ENCODE measurements at places on chromosomes 16 and 17.

DNA sequence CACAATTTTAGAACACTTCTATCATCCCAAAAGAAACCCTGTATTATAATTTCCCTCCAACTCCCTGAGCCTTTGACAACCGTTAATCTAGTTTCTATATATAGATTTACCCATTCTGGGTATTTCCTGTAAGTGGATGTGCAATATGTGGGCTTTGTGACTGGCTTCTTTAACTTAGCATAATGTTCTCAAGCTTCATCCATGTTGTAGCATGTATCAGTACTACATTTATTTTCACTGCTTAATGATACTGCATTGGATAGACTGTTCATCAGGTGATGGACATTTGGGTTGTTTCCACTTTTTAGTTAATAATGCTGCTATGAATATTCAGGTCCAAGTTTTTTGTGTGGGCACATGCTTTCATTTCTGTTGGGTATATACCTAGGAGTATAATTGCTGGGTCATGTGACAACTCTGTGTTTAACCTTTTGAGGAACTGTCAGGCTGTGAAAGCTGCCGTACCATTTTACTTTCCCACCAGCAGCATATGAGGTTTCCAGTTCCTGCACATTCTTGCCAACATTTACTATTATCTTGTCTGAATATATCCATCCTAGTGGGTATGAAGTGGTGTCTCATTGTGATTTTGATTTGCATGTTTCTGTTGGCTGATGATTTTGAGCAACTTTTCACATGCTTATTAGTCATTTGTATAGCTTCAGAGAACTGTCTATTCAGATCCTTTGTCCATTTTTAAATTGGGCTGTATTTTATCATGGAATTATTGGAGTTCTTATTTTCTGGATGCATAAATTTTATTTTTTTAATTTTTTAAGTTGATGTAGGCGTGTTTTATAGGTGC is 16.4 kb downstream of the REXO5 start:
- no peak for DNase-seq

- no peak for DNase-seq
These were observed 54.4 kb downstream of the TAOK1 start for GRCh38 chr17:29444589-29444988.

DNA sequence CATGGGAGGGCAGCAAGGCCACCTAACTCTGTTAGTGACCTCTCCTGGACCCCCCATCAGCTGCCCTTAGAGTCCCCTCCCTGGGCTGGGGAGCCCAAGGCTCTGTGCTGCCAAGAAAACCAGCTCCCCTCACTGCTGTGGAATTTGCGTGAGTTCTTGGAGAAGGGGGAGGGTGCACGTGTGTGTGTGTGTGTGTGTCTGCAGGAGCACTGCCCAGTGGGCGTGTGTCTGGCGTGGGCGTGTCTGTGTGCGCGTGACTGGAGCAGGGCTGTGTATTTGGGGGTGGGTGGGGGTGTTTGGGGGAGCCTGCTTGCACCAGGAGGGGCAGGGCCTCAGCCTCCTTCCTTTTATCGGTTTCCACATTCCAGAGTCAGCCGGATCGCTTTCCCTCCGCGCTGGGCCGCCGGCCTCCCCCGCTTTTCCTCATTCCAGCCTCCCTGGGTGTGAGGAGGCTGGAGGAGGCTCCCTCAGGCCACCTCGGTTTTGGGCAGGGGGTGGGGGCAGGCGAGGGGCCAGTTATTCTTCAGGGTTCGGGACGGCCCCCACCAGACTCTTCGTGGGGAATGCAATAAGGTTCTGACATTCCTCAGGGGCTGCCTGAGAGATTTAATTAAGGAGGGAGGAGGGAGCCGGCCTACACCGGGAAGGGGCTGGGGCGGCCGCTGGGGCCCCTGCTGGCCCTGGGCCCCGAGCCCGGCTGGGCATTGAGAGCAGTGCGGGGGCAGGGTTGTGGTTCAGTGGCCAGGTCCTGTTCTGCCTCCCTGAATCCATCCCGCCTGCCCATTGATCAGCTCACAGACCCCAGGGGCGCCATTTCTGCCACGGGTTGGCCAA is 2.5 kb downstream of the VASN start:
- DNase-seq: no peak

DNA sequence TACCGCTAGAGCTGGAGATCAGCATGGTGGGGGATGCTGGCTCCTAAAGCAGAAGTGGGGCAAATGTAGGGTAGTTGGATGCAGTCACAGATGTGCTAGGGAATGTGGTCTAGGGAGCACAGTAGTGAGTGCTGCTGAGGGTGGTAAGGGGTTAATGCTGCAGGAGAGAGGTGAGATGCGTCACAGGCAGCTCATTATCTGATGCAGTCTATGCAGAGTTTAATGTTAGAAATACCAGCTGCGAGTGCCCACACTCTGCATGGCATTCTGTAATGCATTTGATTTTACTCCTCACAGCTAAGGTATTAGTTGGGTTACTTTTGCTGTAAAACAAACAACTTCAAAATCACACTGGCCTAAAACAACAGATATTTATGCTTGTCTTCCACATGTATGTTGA is 491.3 kb upstream of the HSBP1 start:
- DNase-seq: no peak

DNA sequence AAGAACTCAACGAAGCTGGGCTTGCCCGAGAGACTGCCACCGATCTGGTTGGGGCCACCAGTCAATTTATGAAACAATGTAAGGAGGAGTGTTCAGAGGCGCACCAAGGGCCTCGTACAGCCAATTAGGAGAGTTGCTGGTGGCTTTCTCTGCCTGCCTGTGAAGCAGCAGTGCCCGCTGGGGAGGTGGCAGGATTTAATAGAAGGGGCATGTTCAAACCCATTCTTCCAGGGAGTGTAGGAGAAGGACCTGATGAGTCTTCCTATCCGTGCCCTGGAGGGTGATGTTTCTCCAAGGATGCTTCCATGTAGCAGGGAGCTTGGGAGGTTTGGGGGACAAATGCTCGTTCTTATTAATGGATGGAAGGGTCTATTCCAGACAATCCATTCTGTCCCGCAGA is 178.4 kb downstream of the CCDC182 start:
- no peak for DNase-seq

- DNase-seq: no peak
These were observed 5.5 kb downstream of the SSTR2 start for GRCh38 chr17:73170324-73170723.

- peak; percentile 65 for DNase-seq
These were observed 8.8 kb downstream of the ZG16B start for GRCh38 chr16:2838928-2839327.

- no peak for DNase-seq
These were observed 41.9 kb upstream of the CHMP6 start for GRCh38 chr17:80949451-80950421.

DNA sequence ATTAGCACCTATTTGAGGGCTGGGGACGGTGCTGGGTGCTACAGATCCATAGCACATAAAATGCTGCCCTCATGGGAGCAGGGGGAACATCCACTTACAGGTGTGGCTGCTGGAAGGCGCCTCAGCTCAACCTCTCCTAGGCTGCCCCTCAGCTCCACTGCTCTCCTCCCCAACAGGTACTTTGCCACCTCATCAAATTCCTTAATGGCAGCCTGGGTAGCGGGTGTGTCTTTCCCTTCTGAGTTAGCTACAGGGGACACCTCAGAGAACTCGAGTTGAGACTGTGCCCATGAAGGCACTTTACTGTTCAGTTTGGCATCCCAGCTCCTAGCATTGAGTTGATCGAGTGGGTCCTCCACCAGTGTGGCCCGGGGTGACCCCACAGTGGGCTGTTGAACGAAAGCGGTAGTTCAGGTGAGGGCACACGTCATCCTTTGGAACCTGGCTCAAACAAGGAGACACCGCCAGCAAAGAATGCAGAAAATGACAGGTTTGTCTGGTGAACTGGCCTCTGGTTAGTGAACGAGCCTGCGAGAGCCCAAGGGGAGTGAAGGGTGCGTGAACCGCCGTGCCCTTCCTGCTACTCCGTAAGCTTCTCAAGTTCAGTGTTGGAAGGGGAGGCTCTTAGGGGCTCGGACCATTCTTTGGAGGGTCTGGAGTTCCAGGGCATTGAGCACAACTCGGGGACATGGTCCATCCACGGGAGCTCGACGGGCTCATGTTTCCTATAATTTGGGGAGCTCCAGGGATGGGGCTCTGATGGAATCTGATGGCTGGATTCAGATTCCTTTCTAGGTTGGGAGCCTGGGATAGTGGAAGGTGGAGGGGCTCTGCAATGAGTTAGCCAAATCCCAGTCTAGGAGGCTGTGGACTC is 3.5 kb upstream of the CMIP start:
- no peak for DNase-seq

DNA sequence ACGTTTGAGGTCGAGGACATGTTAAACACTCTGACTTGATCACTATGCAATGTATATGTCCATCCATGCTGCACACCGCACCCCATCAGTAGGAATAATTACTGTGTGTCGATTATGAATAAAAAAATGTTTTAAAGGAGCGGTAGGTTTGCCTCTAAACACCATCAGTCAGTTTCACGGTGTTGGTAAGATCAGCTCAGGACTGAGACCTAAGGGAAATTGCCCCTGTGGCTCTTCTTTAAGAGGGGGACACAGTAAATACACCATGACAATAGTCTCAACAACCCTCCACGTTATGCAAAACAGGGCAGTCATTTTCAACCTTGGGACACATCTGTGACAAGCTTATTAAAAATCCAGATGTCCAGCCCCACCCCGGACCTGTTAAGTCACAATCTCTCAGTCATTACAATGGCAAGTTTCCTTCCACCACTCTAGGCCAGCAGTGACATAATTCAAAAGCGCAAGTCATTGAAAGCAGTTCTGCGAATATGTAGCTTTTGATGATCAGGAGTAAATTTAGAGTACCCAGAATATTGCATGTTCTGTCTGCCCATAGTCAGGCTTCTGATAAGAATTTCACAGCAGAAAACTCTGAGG is 1.2 kb downstream of the ATMIN start:
- DNase-seq: no peak

DNA sequence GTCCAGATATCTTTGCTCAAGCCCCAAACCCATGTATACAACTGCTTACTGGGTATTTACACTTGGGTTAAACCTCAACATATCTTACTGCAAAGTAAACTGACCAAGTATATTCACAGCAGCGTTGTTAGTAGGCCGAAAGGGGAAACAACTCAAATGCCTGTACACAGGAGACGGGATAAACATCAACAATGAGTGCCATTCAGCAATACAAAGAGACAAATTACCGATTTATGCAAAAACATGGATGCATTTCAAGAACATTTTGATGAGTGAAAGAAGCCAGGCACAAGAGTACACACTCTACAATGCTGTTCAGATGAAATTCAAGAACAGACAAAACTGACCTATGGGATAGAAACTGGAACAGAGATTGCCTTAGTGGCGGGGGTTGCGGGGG is 136.3 kb upstream of the CACNG3 start:
- DNase-seq: no peak

- no peak for DNase-seq
These were observed 19.7 kb upstream of the GUCY2D start for GRCh38 chr17:7982666-7983065.

DNA sequence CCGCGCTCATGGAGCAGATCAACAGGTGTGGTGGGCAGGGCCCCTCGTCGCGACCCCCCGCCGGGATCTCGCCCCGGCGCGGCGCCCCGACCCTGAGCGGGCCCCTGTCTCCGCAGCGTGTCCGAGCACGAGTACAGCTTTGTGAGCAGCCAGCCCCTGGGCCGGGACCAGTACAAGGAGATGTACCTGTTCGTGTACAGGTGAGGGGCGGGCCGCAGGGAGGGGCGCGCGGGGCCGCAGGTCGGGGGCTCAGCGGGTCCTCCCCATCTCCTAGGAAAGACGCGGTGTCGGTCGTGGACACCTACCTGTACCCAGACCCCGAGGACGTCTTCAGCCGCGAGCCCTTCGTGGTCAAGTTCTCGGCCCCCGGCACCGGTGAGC is 848 bp downstream of the DNASE1L2 start:
- DNase-seq: no peak

DNA sequence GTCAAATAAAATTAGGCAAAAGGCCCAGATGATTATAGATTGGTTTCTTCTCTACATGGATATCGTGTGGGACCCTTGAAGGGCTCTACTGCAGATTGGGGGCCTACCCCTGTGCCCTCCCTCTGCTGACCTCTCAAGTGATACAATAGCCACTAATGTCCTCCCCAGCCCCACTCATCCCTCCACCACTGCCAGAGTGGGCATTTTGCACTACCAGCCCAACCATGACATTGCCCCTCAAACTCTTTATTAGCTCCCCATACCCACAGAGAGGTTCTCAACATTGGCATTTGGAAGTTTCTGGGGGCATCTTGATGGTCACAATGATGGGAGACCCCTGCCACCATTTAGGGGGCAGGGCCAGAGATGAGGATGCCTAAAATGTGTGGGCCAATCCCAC is 41.8 kb downstream of the CCDC182 start:
- DNase-seq: no peak

DNA sequence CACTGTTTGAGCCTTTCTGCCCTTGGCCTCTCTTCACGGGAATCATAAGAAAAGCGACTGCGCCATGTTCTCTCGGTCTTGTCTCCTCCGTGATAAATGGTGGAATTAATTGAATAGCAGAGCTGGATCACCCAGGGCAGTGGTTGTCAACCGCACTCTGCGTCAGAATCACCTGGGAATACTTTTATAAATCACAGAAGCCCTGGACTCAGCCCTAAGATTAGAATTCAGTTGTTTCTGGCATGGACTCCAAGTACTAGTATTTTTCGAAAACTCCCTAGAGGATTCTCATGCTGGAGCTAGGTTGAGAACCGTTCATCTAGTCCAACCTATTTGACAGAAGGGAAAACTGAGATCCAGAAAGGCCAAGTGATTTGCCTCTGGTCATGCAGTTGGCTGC is 64.1 kb downstream of the SPACA3 start:
- no peak for DNase-seq

DNA sequence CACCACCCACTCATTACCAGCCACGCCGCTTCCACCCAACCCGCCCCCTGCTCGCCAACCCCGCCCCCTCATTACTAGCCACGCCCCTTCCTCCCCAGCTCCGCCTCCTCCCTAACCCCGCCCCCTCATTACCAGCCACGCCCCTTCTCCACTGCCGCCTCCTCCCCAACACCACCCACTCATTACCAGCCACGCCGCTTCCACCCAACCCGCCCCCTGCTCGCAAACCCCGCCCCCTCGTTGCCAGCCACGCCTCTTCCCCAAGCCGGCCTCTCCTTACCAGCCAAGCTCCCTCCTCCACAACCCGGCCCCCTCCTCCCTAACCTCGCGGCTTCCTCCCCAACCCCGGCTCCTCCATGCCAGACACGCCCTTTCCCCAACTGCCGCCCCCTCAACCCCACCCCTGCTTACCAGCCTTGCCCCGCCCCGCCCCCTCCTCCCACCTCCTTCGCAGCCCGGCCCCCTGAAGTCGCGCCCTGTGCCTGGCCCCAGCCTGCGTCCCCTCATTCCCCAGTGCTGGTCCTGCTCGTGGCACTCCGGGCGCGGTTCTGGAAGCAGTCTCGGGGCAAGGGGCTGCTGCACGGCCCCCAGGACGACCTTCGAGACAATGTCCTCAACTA is 7.3 kb downstream of the SLC22A31 start:
- DNase-seq: peak; percentile 70

- DNase-seq: no peak
These were observed 38.4 kb upstream of the XYLT1 start for GRCh38 chr16:17509194-17509593.

DNA sequence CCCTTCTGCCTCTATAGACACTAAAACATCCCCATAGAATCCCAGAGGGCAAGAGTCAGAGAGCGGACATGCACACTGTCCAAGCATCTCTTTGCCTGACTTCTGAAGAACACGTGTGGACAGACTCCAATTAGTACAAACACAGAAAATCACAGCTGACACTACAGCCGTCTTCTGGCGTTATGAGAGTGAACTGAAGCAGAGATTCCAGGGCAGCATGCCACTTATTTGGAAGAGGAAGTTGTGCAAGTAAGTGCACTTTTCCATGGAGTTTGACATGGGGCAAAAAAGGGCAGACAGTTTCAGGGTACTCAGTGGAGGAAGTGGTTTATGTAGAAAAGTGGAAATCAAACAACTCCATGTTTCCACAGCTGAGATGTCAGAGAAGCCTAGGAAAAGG is 16.8 kb upstream of the ZNF287 start:
- no peak for DNase-seq

All from naive thymus-derived CD8-positive, alpha-beta T cell (primary cell).